ENCODE measurements at places on chromosomes 3 and 15.

DNA sequence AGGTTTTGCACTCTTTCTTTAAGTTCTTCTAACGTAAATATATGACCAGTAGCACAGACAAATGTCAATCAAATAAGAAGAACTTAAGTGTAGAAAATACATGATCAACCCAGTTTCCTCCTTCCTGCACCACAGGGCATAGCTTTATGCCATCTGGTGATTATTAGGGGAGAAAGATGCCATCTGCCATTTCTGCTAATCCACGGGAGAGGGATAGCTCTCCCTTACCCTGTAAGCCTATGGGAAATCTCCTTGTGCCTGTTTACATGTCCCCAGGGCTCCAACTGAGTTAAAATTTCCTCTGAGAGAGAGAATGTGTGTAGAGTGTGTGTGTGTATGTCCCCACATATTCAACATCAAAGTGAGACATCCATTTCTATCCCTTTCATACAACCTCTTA, 135.9 kb downstream of the RSL24D1 start:
- no peak for DNase-seq

- DNase-seq = no peak
Measured at GRCh38 chr3:190229632-190230424, 92.4 kb downstream of the CLDN1 start.

GRCh38 chr15:47753591-47753990, 36.3 kb downstream of the SEMA6D start:
- DNase-seq = no peak

GRCh38 chr3:52787672-52788625, 6.6 kb upstream of the ITIH3 start:
- no peak for DNase-seq

- DNase-seq = no peak
Measured at GRCh38 chr3:188170461-188171459, 16.8 kb downstream of the LPP start.

DNA sequence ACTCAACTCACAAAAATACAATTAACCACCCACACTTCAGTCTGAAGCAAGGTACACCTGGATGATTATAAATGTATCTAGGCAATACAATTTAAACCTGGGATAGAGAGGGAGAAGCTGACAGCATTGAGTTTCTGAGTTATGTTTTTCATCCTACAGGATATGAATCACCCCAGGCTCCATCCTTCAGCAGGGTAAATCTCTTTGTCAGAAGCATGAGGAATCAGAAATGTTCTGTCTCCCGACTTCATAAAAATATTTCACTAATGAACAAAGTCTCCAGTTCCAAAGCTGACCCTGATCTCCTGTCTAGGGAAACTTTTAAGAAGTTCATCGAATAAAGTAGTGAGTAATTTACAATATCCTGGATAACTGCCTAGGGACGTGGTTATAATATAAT, 25.5 kb upstream of the FRMD4B start:
- DNase-seq = no peak
